ENCODE measurements at places on chromosomes 12 and 14. TPM values are rescaled to one million over a fixed set of nuclear protein-coding genes. Genes with fewer than 3 reads are reported as not detected.

The PRKAG1 gene
- 57.5 TPM for total RNA-seq

The IGFBP6 gene
- total RNA-seq, result 5.4 TPM

DNA sequence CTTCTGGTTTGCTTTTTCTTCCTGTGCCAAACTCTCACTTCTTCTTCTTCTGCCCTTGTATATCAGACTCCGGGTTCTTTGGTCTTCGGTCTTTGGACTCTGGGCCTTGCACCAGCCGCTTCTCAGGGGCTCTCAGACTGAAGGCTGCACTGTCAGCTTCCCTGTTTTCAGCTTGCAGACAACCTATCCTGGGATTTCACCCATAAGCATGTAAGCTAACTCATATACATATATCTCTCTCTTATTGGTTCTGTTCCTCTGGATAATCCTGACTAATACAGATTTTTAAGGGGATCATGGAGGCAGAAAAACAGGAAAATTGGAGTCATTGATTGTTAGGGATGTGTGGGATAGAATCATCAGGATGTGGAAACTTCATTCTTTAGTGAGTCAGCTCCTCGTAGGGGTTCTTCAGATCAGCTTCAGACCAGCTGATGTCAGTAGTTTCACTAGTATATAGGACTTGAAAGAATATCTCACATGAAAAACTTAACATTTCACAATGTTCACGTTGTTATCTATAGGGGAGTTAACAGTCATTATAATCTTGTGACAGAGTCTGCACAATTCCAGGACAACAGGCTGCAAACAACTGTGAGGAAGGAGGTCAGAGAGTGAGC is 102.9 kb downstream of the RASSF9 start:
- H3K4me1 ChIP-seq, result no peaks in the 10 kb centered on the region
- DNase-seq, result no peak
- no peak overlapping the region for H3K27ac ChIP-seq
- H3K4me3 ChIP-seq, result no peak overlapping the region
- H3K36me3 ChIP-seq, result no peaks in the 10 kb centered on the region
- no peaks in the 10 kb centered on the region for H3K27me3 ChIP-seq

The CCDC92 gene
- total RNA-seq, result 16.2 TPM
